ENCODE measurements at places on chromosomes 7 and 10.

GRCh38 chr7:33590916-33591315 is 314.4 kb upstream of the BMPER start:
- no peak for DNase-seq

GRCh38 chr7:2248984-2249694 is 7.1 kb downstream of the NUDT1 start:
- peak; percentile 37 for DNase-seq

- no peak for DNase-seq
These were observed 57.3 kb downstream of the REEP3 start for GRCh38 chr10:63578501-63578900.

DNA sequence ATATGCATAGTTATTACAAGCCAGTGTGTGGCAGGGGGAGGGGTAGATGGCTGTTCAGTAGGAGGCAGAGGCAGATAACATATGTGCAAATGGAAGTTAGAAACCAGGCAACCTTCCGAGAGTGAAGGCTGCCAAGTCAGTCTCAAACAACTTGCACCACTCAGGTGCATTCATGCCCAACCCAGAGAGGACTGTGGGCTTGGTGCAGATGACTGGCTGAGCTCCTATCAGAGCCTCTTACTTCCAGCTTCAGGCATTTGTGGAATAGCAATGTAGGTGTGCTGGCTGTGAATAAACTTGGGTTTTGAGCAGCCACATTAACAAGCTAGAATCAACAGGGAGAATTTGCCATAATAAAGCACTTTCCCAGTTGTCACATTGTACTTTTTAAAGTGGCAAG is 789.8 kb downstream of the PHTF2 start:
- DNase-seq = no peak

- no peak for DNase-seq
These were observed 454.0 kb downstream of the NEBL start for GRCh38 chr10:20443094-20443493.

- DNase-seq = no peak
These were observed 45.2 kb upstream of the INSIG1 start for GRCh38 chr7:155252444-155252887.

DNA sequence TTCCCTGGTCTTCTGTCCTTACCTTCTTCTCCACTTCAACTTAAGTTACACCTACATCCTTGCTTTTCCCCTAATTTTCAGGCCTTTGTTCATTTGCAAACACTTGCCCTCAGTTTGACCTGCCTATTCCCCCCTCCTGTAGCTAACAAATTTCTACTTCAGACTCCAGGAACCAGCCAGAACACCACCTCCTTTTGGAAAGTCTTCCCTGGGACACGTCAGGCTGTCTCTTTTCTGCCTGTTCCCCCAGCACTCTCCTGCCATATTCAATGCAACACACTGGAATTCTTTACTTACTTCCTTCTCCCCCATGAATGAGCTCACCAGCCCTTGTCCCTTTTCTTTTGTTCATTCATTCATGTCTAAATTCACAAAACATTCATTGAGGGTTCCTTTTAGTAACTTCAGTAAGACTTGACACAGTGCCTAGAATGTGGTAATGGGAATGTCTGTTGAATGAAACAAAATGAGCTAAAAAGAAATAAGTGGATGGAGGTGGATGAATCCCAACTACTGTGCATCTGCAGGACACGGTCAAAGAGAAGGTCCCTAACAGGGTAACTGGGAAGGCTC is 478.0 kb downstream of the KCNMA1 start:
- no peak for DNase-seq

GRCh38 chr7:16055263-16055976 is 365.9 kb downstream of the CRPPA start:
- no peak for DNase-seq

- DNase-seq = peak; percentile 17
These were observed 10.1 kb downstream of the TBATA start for GRCh38 chr10:70774810-70775678.

GRCh38 chr10:71079761-71080380 is 132.5 kb upstream of the UNC5B start:
- no peak for DNase-seq

- DNase-seq = no peak
These were observed 104.7 kb downstream of the COL13A1 start for GRCh38 chr10:69906425-69906824.

GRCh38 chr10:103281753-103282152 is 4.8 kb downstream of the INA start:
- DNase-seq = no peak

DNA sequence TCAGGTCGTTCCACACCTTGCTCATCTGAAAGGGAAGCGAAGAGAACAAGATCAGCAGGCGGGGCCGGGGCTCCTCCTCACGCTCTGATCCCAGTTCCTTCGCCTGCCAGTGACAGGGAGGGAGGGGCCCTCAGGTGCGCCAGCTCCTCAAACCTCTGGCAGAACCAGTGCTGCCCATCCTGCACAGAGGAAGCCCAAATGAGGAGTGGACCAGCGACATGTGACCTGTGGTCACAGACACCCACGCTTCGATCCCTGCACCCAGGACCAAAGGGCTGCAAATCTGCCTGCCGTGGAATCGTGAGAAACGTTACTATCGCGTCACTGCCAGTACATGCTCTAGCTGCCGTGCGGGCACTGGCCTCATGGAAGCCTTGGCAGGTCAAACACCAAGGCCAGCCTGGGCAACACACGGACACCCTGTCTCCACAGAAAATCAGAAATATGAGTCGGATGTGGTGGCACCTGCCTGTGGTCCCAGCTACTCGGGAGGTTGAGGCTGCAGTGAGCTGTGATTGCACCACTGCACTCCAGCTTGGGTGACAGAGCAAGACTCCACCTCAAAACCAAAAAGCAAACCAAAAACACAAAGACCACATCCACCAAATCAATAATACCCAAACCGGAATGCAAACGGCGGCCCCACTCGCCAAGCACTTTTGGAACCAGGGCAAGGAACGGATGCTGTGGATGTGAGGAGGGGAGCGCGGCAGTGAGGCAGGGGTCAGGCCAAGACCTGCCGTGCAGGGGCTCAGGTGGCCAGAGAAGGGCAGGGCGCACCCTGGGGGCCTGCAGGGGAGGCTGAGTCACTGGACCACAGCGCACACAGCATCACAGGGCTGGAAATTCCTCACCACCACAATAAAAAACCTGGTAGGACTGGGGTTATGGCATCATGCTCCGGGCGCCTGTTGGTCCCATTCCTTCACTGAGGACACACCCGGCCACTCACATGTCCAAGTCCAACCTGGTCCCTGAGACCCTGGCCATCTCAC is 13.4 kb downstream of the NUDT1 start:
- no peak for DNase-seq

DNA sequence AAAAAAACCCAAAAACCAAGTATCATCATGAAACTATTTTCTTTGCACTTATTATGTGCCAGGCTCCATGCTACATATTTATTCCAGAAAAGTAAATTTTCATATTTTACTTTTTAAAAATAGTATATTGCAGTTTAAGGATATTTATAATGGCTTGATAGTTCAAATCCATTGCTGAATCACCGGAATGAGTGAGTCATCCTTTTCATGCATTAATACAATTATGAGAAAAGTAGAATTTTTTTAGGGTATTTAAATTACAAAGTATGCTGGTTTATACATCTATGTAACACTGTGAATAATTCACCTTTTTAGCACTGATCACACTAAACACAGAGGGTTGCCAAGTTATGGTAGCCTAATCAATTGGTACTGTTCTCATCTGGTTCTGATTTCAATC is 54.3 kb downstream of the SLC16A9 start:
- no peak for DNase-seq

DNA sequence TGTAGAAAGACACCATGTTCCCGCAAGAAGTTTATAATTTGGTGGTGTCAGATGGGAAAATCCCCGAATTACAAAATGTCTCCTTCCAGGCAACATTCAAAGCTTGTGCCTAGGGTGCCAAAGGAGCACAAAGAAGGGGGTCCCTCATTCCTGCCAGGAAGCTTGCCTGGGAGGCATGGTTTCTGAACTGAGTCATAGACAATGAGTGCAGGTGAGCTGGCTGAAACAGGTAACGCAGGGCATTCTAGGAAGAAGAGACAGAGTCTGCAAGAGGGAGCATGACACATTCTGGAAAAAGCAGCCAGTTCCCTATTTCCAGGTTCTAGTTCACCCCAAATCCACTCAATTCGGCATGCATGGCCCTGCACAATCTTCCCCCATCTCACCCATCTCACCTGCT is 11.9 kb upstream of the CALU start:
- no peak for DNase-seq

Data from activated naive CD4-positive, alpha-beta T cell treated with anti-CD3 and anti-CD28 coated beads, Interleukin-2, amount 10 ng/mL, durations not matched to agents 7 days and 5 days (primary cell).